Activated CD4-positive, alpha-beta T cell treated with anti-CD3 and anti-CD28 coated beads for 1 hour (primary cell): ENCODE measurements at places on chromosomes 11 and 22.

DNA sequence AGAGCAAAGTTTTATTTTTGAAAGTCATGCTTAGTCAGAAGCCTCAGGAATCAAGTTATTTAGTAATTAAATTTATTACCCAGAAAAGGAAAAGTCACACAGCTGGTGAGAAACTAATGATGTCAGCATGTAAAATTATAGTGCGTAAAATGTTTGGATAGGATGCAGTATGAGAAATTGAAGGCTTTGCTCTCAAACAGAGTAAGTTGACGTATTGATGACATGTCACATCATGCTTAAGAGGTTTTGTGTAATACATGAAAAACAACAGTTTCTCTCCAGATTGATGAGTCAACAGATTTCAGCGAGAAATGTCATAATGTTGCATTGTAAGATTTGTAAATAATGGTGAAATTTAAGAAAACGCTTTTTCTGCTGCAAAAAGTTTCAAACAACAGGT lies 769.8 kb downstream of the METTL15 start:
- DNase-seq: no peak

GRCh38 chr22:46150655-46151477 lies 540 bp downstream of the PPARA start:
- DNase-seq: peak; percentile 36

- no peak for DNase-seq
Observed at GRCh38 chr11:62504158-62504973, 42.2 kb downstream of the AHNAK start.

DNA sequence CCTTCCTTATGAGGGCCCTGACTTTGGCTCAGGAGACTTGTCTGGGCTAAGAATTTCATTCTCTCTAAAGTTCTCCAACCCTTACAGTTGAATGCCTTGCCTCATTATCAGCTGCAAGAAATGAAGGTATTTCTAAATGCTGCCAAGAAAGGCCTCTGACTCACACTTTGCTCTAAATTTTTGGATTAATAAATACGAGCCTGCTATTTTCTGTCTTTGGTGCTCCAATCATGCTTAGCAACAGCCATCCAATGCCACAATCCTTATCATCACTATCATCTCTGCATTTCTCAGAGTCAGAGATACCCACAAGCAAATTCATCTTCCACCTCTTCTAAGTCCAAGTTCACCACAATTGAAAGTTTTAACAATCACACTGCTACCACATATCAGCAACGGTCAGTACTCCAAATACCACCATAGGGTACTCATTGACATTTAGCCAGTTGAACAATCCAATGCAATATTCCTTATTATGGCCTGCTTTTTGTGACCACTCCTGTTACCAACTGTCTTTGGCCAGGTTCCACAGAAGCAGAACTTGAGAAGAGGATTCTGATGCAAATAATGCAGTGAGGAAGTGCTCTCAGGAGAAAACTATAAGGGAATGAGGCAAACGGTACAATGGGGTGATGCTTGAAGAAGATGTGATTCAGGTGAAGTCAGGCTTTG lies 5.7 kb downstream of the PATE2 start:
- no peak for DNase-seq

- no peak for DNase-seq
Observed at GRCh38 chr11:76085270-76085669, 121.0 kb downstream of the WNT11 start.

- DNase-seq: no peak
Observed at GRCh38 chr22:37167176-37167980, 17.7 kb upstream of the IL2RB start.

DNA sequence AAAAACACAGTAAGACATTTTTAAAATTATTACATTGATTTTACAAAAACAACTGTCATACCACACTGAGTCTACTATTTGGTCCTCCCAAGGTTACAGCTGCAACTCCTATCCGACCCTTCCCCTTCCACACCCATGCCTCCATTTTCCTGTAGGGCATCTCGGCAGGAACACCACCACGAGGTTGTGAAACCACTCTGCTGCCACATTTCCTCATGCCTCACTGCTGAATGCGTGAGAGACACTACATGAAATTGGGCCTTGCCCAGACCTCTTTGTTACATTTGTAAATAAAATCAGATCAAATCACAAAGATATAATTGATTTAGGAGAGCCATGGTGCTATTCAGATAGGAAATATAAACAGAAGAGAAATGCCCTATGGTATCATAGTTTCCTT lies 2.0 kb downstream of the ARHGAP32 start:
- DNase-seq: no peak

DNA sequence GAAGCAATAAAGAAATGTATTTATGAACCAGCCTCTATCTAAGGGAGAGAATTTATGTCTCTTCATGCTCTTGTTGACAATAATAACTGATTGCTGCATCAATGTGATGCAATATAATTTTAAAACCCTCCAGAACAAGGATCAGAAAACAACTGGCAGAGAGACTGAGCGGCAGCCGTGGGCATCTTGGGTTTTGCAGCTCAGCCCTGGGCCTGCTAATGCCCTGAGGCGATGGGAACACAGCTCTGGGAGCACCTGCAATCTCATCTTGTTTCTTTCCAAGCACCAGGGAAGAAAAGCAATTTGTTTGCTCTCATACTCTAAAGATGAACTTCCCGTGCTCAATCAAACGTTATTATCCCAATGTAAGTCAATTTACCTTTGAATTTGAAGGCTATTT lies 245.7 kb downstream of the ST3GAL4 start:
- no peak for DNase-seq

- no peak for DNase-seq
Observed at GRCh38 chr22:41264408-41264941, 21.5 kb downstream of the RANGAP1 start.

- DNase-seq: no peak
Observed at GRCh38 chr11:12189543-12190235, 79.3 kb downstream of the MICAL2 start.

DNA sequence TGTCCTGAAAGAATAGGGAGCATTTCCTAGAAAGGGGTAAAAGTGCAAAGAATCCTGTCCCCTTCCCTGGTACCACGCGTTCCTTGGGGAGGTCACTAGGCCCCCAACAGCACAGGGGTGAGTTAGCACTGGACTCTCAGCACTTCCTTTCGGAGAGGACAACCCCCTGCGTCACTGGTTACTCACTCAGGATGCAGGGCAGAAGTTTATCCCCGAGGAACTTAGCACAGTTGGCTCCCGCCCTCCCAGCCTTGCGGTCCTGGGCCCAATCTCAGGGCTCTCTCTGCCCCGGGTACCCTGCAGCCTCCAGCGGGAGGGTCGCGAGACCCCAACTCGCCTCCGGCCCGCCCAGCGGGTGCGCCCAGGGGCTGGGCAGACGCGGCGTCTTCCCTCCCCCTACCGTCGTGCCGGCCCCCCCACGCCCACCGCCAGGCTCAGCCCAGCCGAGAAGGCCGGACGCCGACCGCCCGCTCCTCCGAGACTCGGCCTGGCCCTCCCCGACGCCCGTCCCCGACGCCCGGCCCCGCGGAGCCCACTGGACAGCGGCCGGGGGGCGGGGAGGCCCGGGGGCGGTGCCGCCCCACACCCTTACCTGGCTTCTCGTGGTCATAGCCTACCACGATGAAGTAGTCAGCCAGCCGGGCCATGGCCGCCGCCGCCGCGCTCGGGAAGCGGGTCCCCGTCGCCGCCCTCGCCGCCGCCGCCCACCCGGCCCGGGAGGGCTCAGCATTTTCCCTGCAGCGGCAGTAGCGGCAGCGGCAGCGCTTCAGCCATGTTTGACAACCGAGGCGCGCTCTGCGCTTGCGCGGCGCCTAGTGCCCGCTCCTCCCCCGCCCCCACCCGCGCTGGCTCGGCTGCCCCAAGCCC lies at the start of gene SBF2:
Gene SBF2, minus strand, starts transcription at position 797 of the 867 bp plus-strand sequence. Its CDS starts 150 bp downstream, at position 647.
- peak; percentile 70 for DNase-seq

- DNase-seq: no peak
Observed at GRCh38 chr22:21666786-21667185, 974 bp downstream of the PPIL2 start.

- DNase-seq: no peak
Observed at GRCh38 chr11:126948563-126948962, 52.0 kb downstream of the KIRREL3 start.

DNA sequence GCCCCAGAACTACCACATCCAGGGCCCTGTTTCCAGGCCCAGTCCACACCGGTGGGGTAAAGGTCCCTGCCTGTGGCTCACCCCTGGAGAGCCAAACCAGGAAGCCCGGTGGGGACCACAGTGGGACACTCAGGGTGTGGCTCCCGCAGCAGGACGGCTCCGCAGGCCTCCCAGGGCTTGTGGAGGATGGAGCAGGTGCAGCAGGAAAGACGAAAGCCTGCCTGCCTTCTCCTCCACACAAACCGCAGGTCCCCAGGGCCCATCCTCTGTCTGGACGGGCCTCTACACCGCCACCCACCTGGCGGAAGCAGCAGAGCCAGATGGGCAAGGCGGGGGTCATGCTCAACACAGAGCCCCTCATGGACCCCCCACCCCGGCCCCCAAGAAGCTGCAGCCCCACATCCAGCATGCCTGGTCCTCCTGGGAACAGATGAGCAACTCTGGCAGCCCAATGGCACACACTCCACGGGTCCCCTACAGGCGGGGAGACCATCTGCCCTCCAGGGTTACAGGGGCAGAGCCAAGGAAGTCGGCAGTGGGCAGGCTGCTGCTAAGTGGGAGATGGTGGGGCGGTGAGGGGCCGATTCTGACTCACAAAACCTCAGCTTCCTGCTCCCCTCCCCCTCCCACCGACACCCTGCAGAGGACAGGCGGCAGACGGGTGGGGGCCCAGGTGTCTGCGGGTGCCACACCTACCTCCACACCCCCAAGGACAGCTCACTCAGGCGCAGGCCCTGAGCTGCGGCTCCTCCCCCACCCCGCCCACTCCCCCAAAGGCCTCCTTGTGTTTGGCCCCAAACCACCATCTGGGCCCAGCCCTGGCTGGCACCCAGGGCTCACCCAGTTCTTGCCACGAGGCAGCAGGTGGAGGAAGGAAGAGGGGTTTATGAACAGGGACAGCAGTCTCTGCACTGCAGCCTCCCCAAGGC lies 5.2 kb downstream of the SBF1 start:
- DNase-seq: peak; percentile 93

- DNase-seq: no peak
Observed at GRCh38 chr11:37511425-37511933, 913.4 kb upstream of the RAG2 start.

DNA sequence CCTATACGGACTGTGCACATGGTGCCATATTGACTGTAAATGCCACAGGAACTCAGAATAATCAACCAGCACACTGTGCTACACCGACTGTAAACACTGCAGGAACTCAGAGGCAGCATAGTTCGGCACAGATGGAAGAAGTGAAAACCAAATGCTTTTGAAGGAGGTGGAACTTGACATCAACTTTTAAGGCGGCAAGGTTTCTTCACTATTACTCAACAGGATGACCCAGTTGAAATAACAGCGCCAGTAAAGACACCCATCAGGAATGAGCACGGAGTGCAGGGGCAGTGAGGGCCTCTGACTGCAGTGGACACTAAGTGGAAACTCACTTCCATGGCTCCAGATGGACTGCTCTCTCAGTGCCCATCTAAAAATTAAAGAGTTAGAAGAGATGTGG lies 15.7 kb downstream of the TESMIN start:
- no peak for DNase-seq

DNA sequence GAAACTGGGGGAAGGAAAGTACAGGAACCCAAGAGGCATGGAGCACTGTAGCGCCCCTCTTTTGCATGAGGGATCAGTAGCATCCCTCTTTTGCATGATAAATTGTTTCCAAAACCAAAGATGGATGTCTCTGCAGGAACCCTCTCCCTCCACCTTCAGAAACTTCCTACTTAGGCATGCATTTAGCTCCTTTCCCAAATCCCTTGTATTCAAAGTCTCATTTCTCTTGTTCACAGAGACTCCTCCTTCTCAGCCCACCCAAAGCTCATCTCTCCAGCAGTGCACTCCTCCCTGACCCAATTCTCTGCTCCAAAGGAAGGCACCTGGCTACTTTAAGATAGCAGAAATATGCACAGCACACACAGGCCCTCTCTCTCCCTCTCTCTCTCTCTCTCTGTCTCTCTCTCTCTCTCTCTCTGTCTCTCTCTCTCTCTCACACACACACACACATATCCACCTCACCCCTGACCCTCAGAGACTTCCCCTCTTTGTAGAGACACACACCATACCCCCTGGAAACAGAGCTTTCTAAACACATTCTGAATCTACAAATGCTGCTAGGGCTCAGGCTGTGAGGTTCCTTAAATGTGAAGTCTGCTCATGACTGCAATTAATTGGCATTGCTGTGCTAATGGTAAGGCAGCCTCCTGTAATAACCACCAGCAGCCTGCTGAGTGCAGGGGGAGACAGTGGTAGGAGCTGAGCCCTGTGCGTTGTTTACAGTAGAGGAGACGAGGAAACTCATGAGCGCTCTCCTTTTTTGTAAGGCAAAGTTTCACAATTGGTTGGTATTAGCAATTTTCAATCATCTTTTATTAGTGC lies 519.6 kb downstream of the NTM start:
- no peak for DNase-seq

- DNase-seq: no peak
Observed at GRCh38 chr22:36067235-36067558, 38.6 kb upstream of the RBFOX2 start.

GRCh38 chr22:20243537-20244249 lies 24.4 kb downstream of the RTN4R start:
- peak; percentile 21 for DNase-seq

- DNase-seq: no peak
Observed at GRCh38 chr11:64347193-64347867, 7.3 kb downstream of the CCDC88B start.

- no peak for DNase-seq
Observed at GRCh38 chr22:44617828-44618227, 84.2 kb upstream of the PRR5 start.

- no peak for DNase-seq
Observed at GRCh38 chr11:89521294-89521693, 30.1 kb upstream of the NOX4 start.

DNA sequence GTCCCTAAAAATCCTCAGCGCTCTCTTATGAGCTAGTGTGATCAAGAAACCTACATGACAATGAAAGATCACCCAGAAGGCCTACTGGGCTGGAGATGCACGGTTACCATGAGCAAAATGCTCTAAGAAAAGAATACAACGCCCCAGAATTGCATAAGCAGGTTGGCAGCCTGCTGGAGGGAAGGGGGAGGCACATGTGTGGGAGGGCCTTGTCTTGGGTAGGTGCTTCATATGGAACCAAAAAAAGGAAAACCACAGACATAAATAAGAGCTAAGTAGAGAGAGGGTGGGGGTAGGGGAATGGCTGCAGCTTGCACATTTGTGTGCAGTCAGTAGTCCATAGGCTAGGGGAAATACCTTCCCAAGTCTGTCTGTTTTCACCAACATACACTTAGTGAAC lies 2.8 kb downstream of the SIAE start:
- no peak for DNase-seq

- DNase-seq: no peak
Observed at GRCh38 chr22:31087744-31088215, 6.7 kb downstream of the SMTN start.

- no peak for DNase-seq
Observed at GRCh38 chr11:5289696-5290095, 12.1 kb downstream of the OR51B4 start.
